T-helper 17 cell (primary cell): ENCODE measurements at places on chromosomes 4 and X. TPM values are rescaled to one million over a fixed set of nuclear protein-coding genes. Genes with fewer than 3 reads are reported as not detected.

- no peaks in the 10 kb centered on the region for H3K4me1 ChIP-seq
- no peak overlapping the region for H3K27ac ChIP-seq
- no peaks in the 10 kb centered on the region for H3K36me3 ChIP-seq
- DNase-seq = no peak
These were observed 253.5 kb downstream of the PCDH10 start for GRCh38 chr4:133402616-133403015.

The INTS6L gene
- 20.2 TPM for total RNA-seq

- DNase-seq = no peak
- no peaks in the 10 kb centered on the region for H3K4me1 ChIP-seq
- H3K4me3 ChIP-seq = no peak overlapping the region
- H3K27me3 ChIP-seq = no peaks in the 10 kb centered on the region
- no peak overlapping the region for H3K27ac ChIP-seq
These were observed 15.7 kb upstream of the TET2 start for GRCh38 chr4:105130945-105131344.

DNA sequence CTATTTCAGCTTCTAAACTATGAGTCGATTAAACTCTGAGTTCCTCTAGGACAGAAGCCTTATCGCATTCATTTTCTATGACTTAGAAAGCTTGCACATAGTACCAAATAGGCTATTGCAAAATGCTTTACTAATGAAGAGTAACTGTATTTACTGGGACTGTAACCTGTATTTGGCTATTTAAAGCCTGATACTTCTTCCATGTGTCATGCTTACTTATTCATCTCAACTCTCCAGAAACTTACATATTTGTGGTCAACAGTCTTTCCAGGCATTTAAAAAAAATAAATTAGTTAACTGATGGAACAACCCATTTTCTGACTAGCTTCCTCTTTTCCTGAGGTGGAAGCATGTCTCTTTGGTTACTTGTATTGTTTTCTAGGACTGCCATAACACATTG, 467.9 kb downstream of the PCDH11X start:
- no peak overlapping the region for H3K27ac ChIP-seq
- H3K27me3 ChIP-seq = no peaks in the 10 kb centered on the region
- DNase-seq = no peak
- H3K4me1 ChIP-seq = no peaks in the 10 kb centered on the region
- H3K36me3 ChIP-seq = no peaks in the 10 kb centered on the region

The ADH4 gene
- total RNA-seq = not detected
